ENCODE measurements at places on chromosomes 11 and 22.
A peak's percentile ranks its signal among the peaks of the same experiment; 100 is the strongest.

- DNase-seq = peak; percentile 59
These were observed 24.4 kb downstream of the RTN4R start for GRCh38 chr22:20243537-20244249.

DNA sequence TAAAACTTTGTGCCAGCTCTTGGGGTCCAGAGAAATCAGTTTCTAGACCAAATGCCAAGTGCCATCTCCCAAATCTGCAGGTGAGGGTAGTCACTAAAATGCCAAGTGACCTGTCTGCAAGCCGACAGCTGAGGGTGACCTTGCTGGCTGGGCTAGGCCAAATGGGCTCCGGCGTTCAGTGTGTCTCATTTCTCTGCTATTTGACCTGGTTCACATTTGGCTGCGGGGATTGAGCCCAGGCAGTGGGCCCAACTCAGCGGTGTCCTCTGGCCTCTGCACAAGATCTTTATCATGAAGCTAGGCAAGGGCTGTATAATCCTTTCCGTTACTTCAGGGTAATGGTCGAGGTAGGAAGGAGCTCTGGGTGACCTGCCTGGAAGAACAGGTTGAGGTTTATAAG lies 87.5 kb downstream of the SNX19 start:
- DNase-seq = no peak

- no peak for DNase-seq
These were observed 76.7 kb downstream of the PISD start for GRCh38 chr22:31585161-31585859.

DNA sequence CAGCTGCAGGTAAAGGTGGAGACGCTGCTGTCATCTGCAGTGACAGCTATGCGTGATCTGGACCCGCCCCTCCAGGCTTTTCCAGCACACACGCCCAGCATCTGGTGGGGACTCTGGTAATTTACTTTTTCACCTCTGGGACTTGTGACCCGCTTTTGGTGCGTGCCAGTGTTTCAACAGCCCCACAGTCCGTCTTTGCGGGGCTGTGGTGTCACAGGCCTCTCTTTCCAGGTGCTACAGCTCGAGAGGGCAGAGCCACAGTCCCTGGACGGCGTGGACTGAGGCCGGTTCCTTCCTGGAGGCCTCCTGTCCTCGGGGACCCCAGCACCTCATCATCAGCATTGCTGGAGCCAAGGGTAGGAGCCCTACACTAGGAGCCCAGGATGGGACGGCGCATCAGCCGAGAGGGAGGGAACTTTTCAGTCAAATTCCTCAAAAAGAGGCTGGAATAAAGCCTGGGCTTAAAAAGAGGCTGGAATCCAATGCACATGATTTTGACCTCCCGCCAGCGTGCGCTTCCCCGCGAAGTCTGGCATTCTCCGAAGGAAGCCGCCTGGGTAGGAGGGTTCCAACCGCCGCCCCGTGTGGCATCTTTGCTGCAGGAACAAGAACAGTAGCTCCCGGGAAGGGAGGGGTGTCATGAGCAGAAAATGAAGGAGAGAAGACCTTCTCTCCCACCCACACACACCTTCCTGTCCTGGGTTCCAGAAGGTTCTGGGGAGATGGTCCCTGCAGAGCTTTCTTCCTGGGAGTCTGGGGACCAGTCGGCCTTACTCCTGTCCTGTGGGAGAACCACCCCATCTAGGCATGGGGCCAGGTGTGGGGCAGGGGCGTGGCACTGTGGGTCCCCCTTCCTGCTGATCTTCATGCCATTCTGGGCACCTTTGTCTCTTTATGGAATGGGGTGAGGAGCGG lies 25.7 kb upstream of the KRTAP5-7 start:
- no peak for DNase-seq

- DNase-seq = no peak
These were observed 54.9 kb downstream of the CD6 start for GRCh38 chr11:61026121-61027031.

- peak; percentile 75 for DNase-seq
These were observed 63.4 kb downstream of the FLI1 start for GRCh38 chr11:128757235-128757711.

DNA sequence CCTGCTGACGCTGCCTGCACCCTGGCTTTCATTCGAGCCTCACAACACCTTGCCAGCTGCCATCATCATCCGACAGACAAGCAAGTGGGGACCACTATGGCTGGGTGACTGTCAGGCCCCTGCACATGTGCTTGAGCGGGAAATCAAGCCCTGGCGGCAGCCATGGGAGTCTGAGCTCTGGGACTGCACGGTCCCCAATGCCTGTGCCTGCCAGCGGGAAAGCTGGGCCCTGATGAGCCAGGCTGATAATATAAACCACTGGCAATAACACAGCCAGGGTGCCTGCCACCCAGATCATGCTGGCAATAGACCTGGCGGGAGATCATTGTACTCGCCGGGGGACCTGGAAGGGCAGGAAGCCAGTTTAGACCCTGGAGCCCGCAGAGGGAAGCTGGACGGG lies 2.5 kb downstream of the FGF3 start:
- DNase-seq = no peak

GRCh38 chr11:28107191-28107749 lies 686 bp downstream of the KIF18A start:
- DNase-seq = peak; percentile 70

- no peak for DNase-seq
These were observed 72.8 kb upstream of the ALX4 start for GRCh38 chr11:44382656-44383240.

DNA sequence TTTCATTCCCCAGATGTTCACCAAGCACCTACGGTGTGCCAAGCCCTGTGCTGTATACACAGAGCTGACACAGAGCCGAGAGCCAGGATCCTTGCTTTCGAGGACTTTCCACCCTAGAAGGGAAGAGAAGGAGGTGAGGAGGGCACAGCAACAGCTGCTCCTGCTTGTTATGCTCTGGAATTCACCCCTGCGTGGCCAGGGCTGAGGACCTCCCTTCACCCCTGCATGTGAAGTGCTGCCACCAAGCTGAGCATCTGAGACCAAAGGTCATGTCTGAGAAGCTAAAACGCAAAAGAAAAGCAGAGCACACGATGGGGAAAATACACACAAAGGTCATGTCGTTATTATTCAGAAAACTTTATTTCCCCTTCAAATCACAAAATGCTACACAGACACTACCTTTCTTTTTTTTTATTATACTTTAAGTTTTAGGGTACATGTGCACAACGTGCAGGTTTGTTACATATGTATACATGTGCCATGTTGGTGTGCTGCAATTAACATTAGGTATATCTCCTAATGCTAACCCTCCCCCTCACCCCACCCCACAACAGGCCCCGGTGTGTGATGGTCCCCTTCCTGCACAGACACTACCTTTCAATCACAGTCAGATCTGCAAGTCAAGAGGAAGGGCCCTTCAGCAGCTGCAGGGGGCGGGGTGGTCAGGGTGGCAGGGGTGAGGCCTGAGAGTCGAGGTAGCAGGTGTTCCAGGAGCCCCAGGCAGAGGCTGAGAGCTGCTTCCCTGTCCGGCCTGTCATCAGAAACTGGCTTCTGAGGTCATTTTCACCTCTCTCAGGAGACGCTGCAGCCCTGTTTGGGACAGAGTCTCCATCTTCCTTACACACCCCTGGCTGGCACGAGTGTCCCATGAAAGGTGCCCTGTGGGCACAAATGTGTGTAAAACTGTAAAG lies 40.1 kb upstream of the PRR5 start:
- DNase-seq = no peak

GRCh38 chr11:10318527-10318802 lies 13.6 kb downstream of the ADM start:
- no peak for DNase-seq

- no peak for DNase-seq
These were observed 12.4 kb downstream of the P4HA3 start for GRCh38 chr11:74299015-74299414.

DNA sequence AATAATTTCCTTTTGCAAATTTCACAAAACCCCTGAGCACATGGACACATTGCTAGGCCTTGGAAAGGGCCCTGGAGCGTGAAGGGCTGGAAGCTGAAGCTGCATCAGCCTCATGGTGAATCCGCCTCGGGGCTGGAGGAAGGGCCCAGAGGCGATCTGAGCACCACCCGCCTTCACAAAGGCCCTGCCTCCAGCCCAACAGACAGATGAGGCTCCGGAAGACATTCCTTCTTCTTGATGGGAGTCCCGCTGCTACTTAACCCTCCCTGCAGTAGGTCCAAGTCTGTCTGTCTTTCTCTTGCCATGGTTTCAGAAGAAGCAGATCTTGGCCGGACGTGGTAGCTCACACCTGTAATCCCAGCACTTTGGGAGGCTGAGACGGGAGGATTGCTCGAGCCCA lies 16.5 kb downstream of the ARRB1 start:
- DNase-seq = no peak

DNA sequence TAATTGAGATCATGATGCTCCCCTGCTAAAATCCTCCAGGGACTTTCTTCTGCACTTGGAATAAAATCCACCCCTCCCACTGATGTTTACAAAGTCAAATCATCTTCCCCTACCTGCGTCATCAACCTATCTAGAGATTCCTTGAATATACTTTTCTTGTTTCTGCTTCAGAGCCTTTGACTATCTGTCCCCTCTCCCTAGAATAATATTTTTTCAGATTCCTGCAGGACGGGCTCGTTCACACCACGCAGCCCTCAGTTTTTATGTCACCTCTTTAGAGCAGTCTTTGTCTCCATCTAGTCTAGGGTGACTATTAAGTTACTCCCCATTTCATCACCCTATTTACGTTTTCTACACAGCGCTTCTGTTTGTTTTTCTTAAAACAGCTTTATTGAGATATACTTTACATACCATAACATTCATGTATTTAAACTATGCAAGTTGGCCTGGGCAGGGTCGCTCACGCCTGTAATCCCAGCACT lies 94.8 kb upstream of the SESN3 start:
- no peak for DNase-seq

GRCh38 chr11:4044976-4045646 lies 49.5 kb upstream of the RRM1 start:
- DNase-seq = peak; percentile 27

GRCh38 chr22:38871360-38872171 lies 450 bp downstream of the CBX6 start:
- DNase-seq = no peak

- no peak for DNase-seq
These were observed 352 bp downstream of the C22orf23 start for GRCh38 chr22:37953062-37953436.

- DNase-seq = no peak
These were observed 8.2 kb downstream of the ALX4 start for GRCh38 chr11:44301564-44302271.

- no peak for DNase-seq
These were observed 142.9 kb downstream of the SNX19 start for GRCh38 chr11:130773244-130773820.

- peak; percentile 39 for DNase-seq
These were observed 63.9 kb downstream of the GAS2 start for GRCh38 chr11:22730319-22730718.

DNA sequence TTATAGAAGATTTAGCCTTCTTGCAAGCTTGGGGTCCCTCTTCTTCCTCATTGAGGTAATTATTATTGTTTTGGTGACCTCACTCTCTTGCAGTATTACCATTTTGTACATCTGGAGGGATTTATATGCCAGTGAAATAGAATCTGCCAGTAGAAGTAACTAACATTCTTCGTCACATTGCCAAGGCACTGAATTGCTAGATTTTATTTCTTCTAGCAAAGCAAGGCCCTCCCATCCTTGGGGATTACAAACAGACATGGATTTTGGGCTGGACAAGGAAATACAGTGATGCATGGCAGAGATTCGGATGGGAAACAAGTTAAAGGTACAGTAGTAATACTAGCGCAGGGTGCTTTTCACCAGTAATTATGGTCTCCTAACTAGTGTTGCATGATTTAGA lies 7.8 kb downstream of the ADAMTS15 start:
- DNase-seq = no peak

GRCh38 chr11:24617856-24618255 lies 121.0 kb downstream of the LUZP2 start:
- DNase-seq = peak; percentile 8

GRCh38 chr11:94525546-94526324 lies 13.5 kb downstream of the C11orf97 start:
- peak; percentile 68 for DNase-seq

GRCh38 chr11:57422669-57423068 lies 4.3 kb downstream of the SLC43A3 start:
- no peak for DNase-seq
